ENCODE measurements at places on chromosomes 2 and 18.

GRCh38 chr2:165376571-165376975 is 92.9 kb upstream of the CSRNP3 start:
- no peak for DNase-seq

DNA sequence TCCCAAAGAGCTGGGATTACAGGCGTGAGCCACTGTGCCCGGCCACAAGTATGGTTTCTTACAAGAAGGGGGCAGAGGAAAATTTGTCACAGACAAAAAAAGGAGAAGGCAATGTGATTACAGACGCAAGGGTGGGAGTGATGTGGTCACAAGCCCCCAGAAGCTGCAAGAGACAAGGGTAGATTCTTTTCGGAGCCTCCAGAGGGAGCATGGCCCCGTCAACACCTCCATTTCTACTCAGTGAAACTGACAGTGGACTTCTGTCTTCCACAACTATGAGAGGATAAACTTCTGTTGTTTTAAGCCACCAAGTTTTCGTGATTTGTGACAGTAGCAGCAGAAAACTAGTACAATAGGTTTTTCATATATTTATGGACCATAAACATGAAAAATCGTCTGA is 2.1 kb upstream of the TCF7L1 start:
- no peak for DNase-seq

DNA sequence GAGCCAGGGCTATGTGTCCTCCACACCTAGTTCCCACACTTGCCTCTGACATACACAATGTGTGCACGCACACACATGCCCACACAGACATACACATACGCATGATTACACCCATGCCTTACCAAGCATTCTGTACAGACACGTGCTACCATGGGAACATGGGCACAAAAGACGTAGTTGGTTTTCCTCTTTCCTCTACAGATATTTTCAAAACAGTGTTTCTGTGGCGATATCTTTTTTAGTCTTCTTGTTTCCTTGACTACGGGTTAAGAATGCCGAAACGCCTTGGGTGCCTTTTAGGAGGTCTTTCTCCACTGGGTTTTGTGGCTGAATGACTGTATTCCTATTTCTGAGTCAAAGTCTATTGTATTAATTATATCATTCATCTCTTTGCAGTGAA is 75.5 kb upstream of the SPTBN1 start:
- DNase-seq: no peak

- DNase-seq: no peak
Measured at GRCh38 chr18:3554811-3555427, 104.9 kb downstream of the TGIF1 start.

DNA sequence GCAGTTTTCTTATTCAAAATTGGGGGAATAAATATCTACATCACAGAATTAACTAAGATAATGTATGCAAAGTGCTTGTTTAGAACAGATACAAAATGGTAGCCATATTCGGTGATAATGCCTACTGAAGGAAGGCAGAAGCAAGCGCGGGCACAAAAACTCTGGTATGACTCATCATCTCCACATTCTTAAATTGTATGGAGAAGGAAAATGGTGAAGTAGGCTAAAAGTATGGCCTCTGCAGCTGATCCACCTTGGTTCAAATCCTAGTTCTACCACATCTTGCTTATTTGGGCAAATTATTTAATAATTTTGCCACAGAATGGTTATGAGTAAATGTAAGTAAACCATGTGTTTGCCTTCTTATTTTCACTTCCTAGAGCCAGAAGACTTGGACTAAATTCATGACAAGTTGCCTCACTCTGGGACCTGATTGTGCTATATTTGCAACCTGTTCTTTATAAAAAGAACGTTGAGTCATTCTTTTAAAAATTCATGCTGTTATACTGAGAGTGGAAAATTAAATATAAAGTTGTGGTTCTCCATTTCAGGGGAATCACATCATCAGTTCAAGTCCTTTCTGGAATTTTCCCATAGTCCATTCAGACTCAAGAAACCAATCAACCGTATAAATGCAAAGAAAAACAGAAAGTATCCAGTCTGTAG is 9.0 kb upstream of the CDK15 start:
- DNase-seq: peak; percentile 35

DNA sequence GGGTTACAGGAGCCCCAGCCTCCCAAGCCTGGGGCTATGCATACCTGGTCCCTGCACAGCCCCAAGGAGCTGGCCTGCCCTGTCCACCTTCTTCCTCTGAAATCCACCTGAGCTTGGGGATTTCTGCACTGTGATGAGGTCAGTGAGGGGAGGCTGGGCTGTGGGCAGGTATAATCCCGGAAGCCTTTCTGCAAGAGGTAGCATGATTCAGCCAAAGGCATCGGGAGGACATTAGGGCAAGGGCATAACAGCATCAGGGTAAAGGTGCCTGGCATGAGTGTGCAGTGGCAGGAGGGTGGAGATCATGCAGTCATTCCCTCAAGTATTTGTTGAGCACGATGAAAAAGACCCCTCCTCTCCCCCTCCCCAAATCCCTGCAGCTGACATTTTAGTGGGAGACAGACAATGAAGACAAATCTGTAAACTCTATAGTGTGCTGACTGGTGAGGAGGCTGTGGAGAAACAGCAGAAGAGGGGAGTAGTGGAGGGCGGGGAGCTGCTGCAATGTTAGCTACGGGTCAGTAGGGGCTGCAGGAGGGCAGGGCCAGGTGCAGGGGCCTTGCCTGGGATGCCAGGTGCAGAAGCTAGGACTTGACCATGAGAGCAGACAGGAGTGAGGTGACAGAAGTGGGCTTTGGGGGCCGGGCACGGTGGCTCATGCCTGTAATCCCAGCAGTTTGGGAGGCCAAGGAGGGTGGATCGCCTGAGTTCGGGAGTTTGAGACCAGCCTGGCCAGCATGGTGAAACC is 18.7 kb downstream of the ZFP36L2 start:
- peak; percentile 56 for DNase-seq

- DNase-seq: no peak
Measured at GRCh38 chr2:51263951-51264350, 232.0 kb upstream of the NRXN1 start.

- DNase-seq: peak; percentile 40
Measured at GRCh38 chr2:152376385-152376784, 41.4 kb downstream of the FMNL2 start.

DNA sequence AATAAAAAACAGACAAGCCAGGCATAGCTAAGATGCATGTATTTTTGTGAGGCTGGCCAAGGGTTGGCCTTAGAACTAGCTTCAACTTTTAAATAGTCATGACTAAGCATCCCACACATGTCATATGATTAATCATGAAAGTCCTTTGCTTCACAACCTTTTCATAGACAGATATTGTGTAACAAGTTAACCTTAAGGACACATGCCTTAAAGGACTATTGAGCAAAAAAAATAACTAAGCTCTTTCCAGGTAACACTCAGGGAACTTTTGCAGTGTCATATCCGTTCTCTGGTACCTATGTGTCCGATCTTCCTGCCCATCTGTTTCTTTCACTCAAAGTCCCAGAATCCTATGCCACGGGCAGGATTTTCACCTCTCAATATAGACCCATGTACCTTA is 498.4 kb downstream of the STK39 start:
- peak; percentile 39 for DNase-seq

DNA sequence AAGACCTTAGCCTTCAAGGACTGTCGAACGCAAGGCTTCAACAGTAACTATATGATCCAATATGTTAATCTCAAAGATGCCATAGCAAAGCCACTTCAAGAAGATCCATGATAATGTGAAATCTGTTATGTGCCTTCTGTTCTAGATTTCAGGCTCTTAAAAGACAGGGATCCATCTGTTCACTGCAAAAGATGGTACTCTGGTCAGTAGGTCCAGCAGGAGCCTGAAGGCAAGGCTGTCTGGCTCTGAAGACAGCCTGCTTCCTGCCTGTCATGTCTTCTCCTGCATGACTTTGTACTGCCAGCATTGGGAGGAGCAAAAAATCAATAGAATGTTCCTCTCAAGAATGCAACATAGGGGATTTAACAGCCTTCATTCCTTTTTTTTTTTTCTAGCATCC is 270.8 kb upstream of the PARD3B start:
- DNase-seq: no peak

- no peak for DNase-seq
Measured at GRCh38 chr2:138780908-138781307, 718 bp upstream of the NXPH2 start.

DNA sequence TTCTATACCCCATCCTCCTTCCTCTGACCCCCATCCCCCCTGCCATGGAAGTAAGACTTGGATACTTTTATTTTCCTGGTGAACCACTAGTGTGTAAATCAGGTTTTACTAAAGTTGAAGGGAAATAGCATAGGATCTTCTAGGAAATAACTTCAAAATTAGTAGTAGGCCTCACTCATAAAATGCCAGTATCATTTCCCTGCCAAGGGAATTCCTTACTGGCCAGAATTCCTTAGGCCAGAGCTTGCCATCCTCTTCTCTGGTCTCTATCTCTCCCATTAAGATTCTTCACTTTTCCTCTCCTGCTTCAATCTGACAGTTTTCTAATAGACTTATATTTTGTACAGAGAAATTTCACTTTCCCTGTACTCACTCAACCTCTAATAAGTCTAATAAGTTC is 322.8 kb upstream of the TANK start:
- DNase-seq: no peak

- no peak for DNase-seq
Measured at GRCh38 chr2:227324642-227324994, 433 bp upstream of the MFF start.

DNA sequence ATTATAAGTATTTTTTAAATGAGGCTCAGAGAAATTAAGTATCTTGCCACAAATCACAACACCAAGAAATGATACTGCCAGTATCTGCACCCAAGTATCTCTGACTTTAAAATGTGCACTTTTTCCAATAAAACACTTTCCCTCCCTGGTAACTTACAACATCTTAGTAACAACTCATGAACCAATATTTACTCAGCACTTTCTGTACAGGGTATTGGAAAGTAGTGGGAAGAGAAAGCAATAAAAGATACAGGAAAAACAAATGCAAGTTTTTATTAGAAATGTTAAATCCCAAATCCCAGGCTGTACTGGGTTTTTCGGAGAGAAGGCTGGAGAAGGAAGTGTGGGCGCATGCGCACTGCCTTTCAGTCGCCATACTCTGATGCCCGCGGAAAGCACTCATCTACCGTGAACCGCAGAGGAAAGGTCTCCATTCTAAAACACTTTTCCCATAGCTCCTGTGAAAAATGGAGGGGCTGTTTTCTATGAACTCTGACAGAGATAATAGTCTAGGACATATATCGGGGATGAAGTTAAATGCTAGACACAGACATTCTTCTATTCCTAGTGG is 52.1 kb downstream of the L3MBTL4 start:
- no peak for DNase-seq

DNA sequence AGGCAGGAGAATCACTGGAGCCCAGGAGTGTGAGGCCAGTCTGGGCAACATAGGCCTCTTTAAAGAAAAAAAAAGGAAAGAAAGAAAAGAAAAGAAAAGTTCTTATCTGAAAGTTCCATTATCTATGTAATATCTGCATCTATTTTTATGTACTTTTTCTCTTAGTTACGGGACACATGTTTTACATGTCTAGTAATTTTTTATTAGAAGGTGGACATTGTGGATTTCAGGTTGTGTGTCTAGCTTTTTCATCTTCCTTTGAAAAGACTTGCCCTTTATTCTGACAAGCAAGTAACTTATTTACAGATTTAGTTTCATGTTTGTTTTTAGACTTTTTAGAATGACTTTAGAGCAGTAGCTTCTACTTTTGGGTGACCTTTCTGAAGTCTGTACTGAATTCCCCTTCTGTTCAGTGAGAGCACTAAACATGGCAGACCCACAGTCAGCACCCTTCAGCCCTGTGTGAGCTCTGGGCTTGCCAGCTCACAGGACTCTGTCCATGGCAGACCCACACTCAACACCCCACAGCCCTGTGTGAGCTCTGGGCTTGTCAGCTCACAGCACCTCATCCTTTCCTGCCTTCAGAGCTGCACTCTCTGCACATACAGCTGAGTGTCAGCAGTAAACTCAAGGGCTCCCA is 17.5 kb downstream of the TRAPPC12 start:
- DNase-seq: no peak

GRCh38 chr2:6421138-6421730 is 444.5 kb downstream of the CMPK2 start:
- DNase-seq: no peak

DNA sequence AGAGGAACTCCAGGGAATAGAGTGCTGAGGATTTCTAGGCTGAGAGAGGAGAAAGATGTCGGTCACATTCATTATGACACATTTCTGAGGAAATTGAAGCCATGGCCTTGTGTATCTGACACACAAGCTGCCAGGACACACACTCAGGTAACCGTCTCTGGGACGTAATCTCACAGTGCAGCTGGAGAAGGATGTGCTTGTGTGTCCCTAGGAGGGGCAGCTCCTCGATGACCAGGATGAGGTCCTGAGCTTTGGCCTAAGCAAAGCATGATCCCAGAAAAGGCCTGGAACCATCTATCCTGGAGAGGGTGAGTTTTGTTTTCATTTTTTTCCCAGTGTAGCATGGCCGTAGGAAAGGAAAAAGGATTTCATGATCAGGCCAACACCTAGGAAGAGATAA is 102.2 kb downstream of the CAPN13 start:
- no peak for DNase-seq

DNA sequence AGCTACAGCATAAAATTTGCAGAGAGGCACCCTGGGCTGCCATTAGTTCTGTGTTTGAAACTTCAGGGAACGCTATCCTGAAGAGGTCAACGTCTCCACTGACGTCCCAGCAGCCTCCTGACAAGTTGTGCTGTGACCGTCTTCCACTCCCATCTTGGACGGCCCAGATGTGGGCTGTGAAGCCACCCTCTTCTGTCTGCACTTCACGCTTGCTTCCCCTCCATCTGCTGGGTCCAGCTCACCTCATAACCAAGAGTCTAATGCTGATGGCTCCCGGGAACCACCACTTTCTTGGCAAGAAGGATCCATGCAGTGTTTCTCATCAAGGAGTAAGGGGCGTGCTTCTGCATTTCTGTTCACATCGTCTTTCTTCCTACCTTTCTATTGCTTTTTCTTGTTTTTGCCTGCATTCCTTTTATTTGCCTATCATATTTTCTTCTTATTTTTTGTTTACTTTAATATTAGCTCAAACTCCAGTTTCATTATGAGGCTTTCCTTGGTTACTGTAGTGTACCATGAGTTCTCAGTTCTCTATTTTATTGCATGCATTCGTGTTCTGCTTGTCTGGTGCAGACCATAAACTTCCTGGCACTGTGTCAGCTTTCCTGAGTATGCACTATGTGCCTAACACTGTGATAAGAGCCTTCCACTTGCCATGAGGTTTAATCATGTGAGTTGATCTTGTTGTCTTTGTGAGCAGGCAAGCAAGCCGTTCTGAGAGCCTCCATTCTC is 631.8 kb upstream of the RAB6C start:
- DNase-seq: no peak

DNA sequence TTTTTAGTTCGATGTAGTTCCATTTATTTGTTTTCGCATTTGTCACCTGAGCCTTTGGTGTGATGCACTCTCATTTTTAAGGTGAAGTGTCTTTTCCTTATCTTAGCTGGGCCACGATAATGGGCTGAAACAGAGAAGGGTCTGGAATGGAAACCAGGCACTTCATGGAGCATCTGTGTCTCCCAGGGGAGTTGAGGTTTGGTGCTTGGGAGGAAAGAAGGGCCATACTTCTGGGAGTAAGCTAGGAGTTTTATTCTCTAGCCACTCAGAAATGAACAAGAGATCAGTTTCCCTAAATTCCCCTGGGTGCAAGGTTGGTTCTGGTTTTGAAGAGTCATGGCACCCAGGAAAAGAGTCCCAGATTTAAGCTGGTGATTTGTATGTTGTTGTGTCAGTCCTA is 179.4 kb upstream of the CXCR4 start:
- DNase-seq: no peak

Data from mammary epithelial cell (primary cell).